Testis (tissue), 5 donors: ENCODE measurements at places on chromosomes 3 and 15. TPM values are rescaled to one million over a fixed set of nuclear protein-coding genes. Genes with fewer than 3 reads are reported as not detected.

DNA sequence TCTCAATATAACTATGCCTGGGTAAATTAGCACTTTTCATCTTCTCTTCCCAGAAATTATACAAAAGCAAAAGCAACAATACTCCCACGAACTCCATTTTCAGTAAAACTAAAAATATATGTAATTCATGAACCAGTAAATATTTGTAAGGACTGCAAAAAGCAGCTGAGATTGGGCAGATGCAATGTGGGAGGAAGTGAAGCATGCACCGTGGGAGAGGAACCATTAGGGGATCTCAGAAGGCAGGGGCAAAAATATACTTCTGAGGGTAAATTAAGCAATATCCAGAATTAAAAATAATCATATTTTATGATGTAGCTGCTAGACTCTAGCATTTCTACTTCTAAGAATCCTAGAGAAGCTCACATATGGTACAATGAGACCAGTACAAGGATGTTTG, 20.2 kb downstream of the CFAP91 start:
- H3K27me3 ChIP-seq, result no peaks in the 10 kb centered on the region
- H3K27ac ChIP-seq, result no peak overlapping the region
- DNase-seq, result no peak

DNA sequence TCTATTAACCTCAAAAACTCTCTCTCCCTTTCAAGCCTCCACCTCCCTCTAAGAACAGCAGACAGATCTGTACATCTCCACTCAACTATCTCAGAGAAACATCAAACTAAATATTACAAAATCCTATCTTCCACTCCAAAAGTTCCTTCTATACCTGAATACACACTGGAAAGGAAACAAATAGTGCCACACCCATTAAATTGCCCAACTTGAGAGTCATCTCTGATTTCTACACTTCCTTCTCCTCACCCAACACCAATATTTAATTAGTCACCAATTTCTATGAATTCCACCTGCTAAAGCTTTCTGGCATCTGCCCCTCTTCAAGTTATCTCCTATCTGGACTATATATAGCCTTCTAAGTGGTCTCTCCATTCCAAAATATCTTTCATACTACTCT, 65.8 kb downstream of the PEAK1 start:
- H3K4me1 ChIP-seq, result no peaks in the 10 kb centered on the region
- H3K27me3 ChIP-seq, result no peaks in the 10 kb centered on the region
- no peak overlapping the region for H3K4me3 ChIP-seq
- no peak overlapping the region for H3K27ac ChIP-seq
- no peaks in the 10 kb centered on the region for H3K36me3 ChIP-seq

DNA sequence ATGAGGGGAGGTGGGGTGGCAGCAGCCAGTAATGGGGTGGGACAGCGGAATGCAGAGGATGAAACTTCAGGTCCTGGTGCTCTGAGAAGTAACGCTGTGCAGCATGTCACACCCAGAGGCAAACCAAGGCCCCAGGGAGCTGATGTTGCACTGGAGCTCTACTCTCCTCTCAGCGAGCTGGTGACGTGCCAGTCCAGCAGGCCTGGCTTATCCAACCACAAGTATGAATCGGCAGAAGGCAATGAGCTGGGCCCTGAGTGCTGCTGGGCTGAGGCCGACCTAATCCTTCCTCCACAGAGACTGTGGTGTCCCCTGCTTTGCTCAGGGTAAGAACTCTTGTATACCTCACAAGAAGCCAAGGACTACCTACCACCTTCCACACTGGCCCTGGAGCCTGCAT, 30.5 kb downstream of the CD86 start:
- no peak for DNase-seq
- H3K27me3 ChIP-seq, result no peaks in the 10 kb centered on the region
- H3K36me3 ChIP-seq, result no peaks in the 10 kb centered on the region
- H3K27ac ChIP-seq, result no peak overlapping the region
- no peak overlapping the region for H3K4me3 ChIP-seq

DNA sequence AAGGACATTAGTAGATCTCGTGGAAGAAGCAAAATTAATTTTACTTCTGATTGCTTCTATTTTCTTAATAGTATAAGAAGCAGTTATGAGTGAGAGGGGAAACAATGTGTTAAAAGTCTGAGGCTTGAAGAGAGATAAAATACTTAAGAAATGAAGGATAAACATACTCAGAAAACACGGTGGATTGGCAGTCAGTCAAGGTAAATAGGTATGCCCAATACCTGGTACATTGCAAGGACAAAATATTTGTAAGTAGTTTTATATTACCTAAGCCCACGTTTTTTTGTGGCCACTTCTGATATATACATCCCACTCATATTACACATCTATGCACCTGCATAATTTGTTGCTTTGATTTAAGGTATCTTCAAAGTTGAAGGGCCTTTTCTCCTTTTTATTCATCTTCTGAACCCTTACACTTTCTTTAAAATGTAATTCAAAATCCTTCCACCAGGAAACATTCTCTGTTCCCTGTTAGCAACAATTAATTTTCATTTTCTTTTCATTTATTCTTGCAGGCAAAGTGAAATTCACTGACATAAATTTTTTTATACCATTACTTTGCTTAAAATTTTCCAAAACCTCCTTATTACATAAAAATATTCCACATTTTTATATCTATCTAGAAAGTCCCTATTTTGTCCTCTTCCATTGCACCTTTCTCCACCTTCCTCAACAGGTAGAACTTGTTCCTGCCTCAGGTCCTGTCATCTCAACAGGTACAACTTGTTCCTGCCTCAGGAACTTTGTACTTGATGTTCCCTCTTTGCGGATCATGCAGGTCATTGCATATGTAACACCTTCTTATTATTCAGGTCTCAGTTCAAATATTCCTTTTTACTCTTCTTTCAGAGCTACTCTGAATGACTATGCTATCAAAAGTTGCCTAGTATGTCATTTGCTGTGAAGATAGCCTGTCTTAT, 755.7 kb upstream of the ALCAM start:
- no peaks in the 10 kb centered on the region for H3K4me1 ChIP-seq
- no peak overlapping the region for H3K27ac ChIP-seq
- DNase-seq, result no peak
- H3K4me3 ChIP-seq, result no peak overlapping the region
- no peaks in the 10 kb centered on the region for H3K27me3 ChIP-seq
- H3K36me3 ChIP-seq, result no peaks in the 10 kb centered on the region

ADGRG7 gene
- total RNA-seq, result 0.16 TPM

TIMP4 gene
- total RNA-seq, result 3.3 TPM
